ENCODE measurements at places on chromosomes 2 and 18.

DNA sequence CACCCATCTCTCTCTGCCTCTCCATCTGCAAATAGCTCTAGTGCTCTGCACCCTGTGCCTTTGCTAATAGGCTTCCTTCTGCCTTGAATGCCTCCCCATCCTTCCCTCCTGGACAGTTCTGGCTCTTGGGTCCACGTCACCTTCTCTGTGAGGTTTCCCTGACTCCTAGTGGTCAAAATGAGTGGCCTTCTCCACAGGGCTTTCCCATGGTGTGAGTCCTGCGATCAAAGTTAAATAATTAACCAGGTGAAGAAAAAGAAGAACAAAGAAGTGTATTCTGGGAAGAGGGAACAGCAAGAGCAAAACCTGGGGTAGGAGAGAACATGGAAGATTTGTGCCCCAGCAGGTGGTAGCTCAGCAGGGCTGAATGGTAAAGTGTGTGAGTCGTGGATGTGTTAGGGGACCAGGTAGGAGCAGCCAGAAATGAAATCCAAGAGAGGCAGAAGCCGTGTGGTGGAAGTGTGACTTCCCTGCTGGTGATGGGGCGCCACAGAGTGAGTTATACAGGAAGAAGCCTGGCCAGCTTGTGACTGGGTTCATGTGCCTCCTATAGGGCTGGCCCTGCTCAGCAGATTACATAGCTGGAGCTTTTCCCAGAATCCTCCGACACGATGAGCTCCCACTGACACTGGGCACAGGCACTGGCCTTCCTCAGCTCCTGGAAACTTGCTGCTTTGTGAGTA is 93.8 kb upstream of the LDAH start:
- no peak for DNase-seq

GRCh38 chr2:37890893-37891495 is 34.1 kb upstream of the RMDN2 start:
- DNase-seq = peak; percentile 67

DNA sequence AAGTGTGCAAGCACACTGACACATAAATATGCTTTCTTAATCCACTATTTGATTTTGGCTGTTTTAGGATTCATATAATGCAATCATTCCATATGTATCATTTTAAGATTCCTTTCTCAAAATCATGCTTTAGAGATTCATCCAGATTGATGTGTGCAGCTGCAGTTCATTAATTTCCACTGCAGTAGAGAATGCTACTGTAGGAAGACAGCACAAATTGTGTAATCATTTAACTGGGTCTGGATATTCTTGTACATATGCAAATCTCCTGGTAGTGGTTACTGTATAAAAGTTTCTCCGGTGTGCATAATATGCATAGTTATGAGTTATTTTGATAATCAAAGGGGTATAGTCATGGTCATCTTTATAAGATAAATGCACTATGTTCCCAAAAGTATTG is 502.5 kb upstream of the ACVR2A start:
- DNase-seq = no peak

DNA sequence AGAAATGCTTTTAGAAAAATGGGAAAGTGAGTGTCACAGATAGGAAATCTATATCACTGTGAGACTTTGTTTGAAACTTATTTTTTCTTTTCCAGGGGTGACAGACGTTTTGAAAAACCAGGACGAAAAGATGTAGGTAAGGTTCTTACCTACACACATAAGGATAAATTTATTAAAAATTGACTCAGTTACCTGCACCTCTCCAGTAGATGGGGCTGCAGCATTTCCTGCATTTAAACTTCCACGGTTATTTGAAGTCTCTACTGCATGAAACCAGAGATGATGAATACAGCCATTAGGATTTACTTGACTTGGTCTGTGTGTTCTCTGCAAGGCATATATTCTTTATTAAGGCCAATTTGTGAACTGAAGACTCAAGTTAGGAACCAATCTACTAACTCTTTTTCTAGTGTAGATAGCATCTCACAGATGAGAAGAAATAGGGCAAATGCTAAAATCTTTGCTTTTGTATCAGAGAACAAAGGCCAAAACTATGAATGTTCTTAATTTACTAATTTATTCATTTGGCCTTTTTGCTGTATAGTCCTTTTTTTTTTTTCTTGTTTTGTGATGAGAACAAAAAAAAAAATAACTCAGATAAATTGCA is 15.0 kb downstream of the KCNJ13 start:
- no peak for DNase-seq

DNA sequence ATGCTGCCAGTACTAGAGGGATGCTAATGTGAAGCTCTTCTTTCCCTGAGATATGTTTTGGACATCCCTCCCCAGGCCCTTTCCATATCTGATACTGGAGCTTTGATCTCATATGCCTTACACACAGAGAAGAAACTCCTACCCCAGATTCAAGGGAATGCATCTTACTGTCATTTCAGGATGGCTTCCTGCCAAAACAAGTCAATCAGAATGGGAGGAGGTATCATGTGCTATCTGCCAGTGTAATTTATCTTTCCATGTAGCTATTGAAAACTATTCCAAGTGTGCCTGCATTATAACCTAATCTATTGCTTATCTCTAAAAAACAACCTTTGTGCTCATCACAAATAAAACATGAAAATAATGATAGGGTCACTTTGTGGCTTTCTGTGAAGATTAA is 269.9 kb upstream of the SETBP1 start:
- no peak for DNase-seq

DNA sequence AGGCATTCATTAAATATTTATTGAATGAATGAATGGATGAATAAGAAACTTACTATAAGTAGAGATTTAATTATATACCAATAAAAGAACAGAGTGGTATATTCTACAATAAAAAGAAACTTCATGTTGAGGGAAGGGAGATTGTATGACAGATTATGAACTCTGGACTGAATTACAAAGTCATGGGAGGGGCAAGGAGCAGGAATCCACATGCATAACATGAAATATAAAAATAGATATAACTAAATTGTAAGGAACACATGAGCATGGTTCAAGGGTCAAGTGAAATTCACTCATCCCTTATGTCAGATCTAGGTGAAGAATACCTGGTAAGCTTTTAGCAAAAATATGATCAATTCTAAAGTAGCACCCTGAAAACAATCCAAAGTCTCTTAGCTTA is 27.1 kb upstream of the TLK1 start:
- DNase-seq = no peak

- DNase-seq = no peak
These were observed 434.7 kb downstream of the GRB14 start for GRCh38 chr2:164186591-164186990.

All from posterior cingulate gyrus (tissue), 11 donors.